ENCODE measurements at places on chromosomes 5 and 9.

DNA sequence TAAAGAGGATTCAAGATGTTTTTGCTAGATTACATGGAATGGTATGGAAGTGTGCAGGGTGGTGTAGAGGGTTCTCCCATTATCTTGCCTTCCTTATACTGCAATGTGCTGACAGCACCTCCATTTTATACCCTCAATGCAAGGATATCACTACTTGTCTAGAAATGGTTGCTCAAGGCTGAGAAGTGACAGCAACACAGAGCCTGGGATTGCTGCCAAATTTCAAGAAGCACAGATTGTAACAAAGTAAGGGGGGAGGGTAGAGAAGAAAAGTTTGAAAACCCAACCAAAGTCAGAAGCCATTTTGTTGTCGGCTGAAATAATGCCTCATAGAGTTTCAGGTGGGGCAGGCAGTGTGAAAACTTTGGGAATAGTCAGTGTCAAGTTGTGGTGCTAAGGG, 29.8 kb downstream of the PCDHAC2 start:
- DNase-seq: peak; percentile 40

DNA sequence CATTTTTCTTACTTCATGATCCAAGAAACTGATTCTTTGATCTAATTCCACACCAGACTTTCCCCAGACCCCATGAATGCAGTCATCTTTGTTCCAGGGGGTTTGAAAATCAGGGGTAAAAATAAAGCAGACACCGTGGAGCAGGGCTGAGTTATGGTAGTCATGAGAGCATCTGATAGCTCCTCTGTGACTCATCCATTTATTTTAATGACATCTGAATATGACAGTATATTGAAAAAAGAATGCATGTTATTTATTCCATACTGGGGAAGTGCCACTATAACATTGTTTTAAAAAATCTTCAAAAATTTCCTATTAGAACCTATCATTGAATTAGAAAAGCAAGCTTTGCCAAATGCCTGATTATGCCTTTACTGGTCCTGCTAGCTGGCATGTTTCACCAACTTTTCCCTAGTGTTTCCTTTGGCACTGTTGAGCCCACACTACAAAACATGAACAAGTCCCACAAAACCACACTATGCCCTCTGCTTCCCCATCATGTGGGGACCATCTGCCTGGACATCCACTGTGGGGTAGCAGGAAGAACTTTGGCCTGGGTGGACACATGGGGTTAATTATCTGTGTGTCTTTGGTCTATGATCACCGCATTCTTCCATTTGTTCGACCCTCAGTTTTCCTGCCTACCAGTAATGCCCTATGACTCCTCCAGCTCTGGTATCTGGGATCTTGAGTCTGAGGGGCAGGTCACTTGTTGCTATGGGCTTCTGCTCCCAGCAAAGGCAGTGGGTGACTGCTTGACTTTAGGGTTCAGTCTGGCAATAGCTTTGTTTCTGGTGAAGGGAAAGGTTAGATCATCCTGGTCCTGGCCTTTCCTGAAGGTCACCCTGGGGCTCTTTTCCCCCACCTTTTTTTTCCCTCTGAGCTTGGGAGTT, 82.7 kb upstream of the PANK3 start:
- no peak for DNase-seq

DNA sequence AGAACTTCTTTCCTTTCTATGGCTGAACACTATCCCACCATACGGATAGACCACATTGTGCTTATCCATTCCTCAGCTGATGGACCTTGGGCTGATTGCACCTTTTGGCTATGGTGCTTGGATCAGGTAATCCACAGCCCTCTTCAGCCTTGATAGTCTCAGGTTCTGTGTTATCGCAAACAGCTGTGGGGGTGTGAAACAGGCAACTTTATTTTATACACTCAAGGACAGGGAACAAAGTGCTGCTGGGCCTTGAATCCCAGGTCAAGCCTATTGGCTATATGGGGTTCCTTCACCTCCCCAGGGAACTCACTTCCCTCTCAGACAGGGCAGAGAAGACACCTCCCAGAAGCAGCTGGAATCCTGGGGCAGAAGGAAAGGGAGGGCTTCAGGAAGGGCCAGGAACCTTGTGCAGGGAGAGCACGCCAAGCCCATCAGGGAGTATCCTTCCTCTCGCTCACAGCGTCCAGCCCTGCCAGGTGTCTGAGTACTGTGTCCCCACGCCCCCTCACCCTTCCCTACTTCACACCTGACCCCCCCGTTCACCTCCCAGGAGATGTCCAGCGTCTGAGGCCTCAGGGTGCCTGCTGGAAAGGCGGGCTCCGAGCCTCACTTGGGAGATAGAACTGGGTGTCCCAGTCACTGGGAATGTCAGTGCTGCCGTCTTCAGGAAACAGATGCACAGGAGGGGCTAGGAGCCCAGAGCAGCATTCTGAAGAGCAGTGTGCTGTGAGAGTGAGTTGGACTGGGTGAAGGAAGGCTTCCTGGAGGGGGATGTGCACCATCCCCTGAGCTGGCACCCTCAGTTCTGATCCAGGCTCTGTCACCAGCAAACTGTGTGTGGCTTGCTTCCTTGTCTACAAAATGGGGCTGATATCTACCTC, 32.8 kb downstream of the AFAP1L1 start:
- peak; percentile 29 for DNase-seq

DNA sequence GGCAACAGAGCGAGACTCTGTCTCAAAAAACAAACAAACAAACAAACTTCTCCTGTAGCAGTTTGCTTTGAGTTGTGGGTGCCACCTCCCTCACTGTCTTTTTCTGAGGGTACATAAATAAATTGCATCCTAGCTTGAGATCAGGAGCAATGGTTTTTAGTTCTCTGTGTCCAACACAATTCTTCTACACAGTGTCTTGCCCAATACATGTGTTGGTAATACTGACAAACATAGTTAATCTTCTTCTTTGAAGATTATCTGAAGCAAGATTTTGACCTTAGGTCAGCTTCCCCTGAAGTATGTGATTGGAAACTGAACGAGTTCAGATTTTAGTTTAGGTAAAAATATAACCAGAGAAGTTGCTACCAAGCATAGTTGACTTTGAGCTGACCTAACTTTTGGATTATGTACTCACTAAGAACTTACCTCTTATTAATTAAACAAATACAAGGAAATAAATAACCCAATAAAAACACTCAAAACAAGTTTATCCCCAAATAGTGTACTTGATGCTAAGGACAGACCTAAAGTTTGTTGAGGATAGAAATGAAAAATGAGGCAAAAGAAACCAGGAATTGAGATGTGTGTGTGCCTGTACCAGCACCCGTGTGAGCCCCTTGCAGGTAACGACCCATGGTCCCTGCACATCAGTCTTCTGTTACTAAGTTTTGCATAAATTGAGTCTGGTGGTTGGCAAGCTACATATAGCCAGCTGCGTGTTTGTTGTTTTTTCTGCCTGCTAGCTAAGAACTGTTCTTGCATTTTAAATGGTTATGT, 16.2 kb downstream of the TJP2 start:
- no peak for DNase-seq

Data from NCI-H524 (cell line).